ENCODE measurements at places on chromosomes 3 and 15. TPM values are rescaled to one million over a fixed set of nuclear protein-coding genes. Genes with fewer than 3 reads are reported as not detected.

DNA sequence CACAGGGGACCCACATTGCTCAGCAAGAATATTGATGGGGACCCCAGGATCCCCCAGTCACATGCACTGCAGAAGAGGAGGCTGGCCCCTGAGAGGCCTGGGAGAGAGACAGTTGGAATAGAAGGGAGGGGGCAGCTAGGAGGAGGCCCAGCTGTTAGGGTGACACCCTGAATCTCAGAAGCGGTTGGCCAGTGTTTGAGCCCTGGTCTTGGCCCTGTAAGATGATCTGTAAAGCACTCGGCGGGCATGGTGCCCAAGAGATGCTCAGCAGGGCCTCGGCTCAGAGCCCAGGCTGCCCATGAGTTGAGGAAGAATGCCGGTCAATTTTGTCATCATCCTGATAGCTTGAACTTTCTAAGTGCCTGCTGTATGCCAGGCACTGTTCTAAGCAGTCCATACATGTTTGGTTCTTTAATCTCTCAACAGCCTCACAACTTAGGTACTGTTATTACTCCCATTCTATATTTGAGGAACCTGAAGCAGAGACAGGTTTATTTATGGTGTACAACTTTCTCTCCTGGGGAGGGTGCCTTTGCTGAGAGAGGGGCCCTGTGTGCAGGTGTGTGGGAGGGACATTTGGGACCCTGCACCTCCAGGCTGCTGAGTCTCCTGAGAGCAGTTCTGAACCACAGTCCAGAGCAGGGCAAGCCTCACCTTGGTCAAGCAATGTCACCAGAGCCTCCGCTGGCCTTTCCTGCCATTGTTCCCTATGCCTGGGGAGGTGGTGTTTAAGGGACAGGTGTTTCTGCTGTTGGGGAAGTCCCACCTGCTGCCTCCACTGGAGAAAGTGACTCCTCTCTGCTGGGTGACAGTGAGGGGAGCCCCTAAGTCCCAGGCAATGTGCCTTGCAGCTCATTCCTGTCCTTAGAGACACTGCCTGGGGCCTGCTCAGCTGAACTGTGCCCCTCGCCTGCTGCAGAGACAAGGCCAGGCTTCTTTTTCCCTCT is 26.0 kb downstream of the SLC6A6 start:
- DNase-seq: no peak

ZMYND10 gene
- 3.9 TPM for total RNA-seq

KCNMB2 gene
- total RNA-seq: not detected

- DNase-seq: no peak
Measured at GRCh38 chr15:99130314-99130713, 25.4 kb downstream of the SYNM start.

TRH gene
- not detected for total RNA-seq
